ENCODE measurements at places on chromosomes 3 and 15.

- DNase-seq: no peak
These were observed 45.7 kb downstream of the C2CD4B start for GRCh38 chr15:62119227-62119864.

DNA sequence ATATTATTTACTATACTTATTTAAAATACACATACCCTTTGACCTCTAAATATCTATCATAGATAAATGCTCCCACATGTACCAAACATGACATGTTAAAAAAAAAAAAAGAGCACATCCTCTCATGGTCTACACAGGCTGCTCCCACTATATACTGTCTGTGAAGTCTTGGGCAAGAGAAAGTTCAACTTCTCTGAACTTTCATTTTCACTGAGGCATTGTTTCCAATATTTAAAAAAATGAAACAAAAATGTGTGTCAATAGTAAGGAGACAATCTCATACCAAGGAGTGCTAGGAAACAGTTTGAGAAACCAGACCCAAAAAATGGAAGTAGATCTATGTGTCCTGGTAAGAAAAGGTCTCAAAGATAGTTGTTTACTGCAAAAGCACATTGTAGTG is 29.3 kb downstream of the SLC4A7 start:
- DNase-seq: no peak

GRCh38 chr3:190734490-190734889 is 128.0 kb downstream of the GMNC start:
- no peak for DNase-seq

GRCh38 chr15:57609805-57610529 is 18.3 kb downstream of the MYZAP start:
- no peak for DNase-seq

GRCh38 chr3:86828751-86829150 is 162.2 kb downstream of the VGLL3 start:
- no peak for DNase-seq

- no peak for DNase-seq
These were observed 30.8 kb downstream of the DNAH1 start for GRCh38 chr3:52346623-52347530.

GRCh38 chr3:136805795-136806194 is 13.1 kb upstream of the SLC35G2 start:
- no peak for DNase-seq

DNA sequence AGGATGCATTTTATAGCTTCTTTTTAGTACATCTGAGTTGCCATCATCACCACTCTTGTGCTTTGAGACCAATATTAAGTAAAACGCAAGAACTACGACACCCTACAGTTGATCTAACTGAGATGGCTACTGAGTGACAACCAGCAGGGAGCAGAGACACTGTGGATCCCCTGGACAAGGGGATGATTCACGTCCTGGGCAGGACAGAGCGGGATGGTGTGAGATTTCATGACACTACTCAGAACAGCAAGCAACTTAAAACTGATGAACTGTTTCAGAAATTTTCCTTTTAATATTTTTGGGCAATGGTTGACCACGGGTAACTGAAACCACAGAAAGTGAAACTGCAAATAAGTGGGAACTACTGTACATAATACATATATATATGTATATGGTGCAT is 299.2 kb downstream of the ADAMTS17 start:
- no peak for DNase-seq

DNA sequence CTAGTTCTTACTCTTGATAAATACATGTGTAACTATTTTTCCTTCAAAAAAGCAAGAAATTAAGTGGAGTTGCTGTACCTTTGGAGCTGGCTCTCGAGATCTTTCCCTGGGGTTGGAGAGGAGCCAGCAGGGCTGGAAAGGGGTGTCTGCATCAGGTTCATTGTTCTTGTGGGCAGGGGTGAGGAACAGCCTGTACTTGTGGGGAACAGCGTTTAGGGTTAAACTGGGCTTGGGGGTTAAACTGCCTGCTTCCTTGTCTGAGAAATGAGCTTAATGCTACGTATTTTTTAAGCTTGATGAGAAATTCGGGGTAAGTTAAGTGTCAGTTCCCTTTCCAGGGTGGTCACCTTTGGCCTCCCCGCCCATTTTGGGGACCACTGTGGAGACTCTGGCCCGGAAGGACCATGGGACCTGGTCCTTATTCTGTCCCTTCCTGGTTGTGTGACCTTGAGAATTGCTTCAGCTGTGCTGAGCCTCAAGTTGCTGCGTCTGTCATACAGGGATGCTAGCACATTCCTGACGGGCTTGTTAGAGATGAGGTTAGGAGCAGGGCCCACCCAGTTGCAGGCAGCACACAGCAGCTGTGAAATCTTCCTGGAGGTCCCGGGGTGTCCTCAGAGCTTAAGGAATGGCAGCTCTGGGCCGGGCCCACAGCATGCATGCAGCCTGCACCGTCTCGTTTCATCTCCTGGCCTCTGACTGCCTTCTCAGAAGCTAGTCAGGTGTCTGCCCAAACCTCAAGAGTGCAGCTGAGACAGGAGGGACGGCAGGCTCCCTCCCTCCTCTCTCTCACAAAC is 11.6 kb downstream of the H1-8 start:
- no peak for DNase-seq

DNA sequence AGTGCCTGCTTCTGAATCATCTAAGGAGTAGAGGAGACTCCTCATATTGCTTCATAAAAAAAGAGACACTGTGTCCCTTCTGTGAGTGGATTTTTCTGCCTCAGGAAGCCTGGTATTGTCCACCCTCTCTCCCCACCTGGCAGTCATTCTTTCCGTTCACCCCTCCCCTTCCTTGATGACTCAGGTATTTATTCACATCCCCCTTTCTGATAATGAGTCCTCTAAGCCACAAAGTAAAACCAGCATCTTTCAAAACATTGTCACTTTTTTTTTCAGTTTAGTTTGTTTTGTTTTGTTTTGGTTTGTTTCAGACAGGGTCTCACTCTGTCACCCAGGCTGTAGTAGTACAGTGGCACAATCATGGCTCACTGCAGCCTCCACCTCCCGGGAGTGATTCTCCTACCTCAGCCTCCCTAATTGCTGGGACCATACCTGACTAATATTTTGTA is 65.2 kb upstream of the UBE2E1 start:
- no peak for DNase-seq

DNA sequence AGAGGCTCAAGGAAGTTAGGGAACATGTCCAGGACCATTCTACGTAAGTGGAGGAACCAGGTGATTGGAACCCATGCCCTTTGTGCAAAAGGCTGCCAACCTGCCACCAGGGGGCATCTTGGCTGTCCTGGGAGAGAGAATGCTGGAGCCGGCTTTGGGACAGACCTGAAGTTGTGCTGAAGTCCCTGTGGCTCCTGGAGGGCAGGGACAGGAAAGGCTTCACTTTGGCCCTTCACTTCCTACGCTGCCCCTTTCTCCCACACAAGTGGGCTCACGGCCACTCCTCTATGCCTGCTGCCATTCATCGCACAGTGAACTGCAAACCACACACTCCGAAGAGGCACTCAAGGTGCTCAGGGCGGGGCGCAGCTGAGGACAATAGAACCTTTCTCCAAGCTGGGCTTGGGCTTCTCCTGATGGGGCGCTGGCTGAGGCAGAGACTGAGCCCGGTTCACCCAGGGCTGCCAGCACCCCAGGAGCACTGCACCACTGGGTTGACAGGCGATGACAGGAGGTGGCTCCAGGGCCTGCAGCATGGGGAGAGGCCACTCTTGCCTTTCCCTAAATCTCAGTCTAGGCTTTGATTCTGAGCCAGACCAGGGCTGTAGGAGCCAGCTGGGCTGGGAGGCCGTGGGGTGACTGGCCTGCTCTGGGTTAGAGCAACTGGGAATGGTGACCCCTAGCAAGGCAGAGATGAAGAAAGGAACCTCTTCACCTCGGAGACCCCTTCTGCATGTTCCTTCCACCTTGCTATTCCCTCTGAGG is 8.4 kb downstream of the SHF start:
- no peak for DNase-seq

DNA sequence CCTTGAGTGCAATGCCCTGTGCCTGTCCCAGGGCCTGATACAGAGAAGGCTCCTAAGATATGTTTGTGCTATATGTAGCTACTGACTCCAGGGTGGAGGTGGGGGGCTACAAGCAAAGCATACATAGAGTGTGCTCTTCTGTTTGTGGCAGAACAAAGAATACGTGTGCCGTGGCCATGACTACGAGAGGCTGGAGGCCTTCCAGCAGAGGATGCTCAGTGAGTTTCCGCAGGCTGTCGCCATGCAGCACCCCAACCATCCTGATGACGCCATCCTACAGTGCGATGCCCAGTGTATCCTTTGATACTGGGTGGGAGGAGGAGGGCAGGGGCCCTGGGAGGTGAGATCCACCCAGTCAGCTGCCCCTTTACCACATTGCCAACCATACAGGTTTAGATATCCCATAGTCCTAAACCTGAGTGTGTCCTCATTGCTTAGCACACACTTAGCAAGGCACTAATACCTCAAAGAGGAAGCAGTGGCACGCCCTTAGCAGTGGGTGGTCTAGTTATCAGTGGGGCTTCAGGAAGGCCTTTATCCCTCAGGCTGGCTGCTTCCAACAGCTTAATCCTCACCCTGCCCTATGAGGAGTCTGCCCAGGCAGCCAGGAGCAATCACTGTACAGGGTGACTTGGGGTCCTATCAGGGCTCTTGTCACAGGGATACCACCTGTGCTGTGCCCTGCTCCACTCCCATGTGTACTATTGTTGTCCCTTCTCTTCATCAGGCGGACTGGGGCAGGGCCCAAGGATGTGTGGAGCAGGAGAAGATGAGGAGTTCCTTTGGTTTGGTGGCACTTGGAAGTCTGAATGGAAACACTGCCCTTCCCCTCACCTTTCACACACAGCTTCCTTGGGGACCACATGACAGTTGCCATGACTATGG is 30.1 kb upstream of the MANF start:
- DNase-seq: no peak

DNA sequence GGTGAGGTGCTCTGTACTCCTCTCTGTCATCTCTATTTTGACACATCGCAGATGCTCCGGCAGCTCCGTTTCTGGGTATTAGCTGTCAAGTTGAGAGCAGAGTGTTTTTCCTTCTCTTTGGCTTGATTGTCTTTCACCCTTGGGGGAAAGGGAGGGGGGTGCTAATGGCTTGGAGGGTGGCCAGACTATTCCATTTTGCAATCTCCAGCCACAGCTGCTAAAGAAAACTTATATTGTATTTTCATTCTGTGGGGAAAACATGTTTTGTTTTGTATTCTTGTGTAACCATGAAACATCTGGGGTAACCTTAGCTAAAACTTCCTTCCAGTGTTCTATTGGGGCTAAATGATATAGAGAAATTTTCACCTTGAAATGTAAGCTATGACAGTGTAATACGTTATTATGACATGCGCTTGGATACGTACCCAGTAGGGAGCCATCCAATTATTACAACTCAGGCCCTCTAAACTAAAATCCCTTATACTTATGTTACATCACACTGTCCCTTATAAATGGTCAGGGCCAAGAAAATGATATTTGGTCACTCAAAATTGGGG is 14.0 kb upstream of the LARP6 start:
- no peak for DNase-seq

- DNase-seq: peak; percentile 75
These were observed 631.8 kb downstream of the SQOR start for GRCh38 chr15:46266661-46267060.

- no peak for DNase-seq
These were observed 183.6 kb downstream of the XXYLT1 start for GRCh38 chr3:195087328-195087727.

GRCh38 chr3:127224118-127224517 is 31.2 kb downstream of the PRR23E start:
- DNase-seq: no peak

DNA sequence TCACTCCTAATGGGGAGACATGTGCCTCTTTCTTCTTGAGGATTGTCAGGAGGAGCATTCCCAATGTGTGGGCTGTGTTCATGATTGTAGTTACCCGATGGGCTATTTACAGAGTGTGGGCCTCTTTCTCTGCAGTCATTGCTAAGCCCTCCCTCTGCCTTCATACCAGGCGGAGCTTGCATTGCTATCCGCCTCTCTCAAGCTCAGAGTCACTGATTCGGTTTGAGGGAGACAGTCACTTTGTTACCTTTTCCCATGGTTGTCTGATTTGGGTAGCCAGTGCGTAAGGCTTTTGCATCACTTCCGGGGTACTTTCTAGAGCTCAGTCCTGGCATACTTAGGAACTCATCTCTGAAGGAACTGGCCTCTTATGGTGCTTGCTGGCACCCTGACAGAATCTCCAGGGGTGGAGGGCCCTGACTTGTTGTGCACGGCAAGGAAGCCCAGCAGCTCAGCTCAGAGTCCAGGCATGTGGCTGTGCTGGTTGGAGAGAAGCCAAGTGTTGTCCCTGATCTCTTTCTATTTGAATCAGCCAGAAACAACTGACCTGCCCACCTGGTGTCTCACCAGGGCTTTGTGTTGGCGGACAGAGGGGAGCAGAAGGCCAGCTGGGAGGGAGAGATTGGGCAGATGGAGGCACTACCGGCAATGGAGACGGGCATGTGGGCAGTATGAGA is 79.8 kb downstream of the EPHB1 start:
- no peak for DNase-seq
